ENCODE measurements at places on chromosomes 6 and 20. TPM values are rescaled to one million over a fixed set of nuclear protein-coding genes. Genes with fewer than 3 reads are reported as not detected.

KCNQ5 gene
- total RNA-seq: 1.7 TPM

ETV7 gene
- 0.18 TPM for total RNA-seq

DNA sequence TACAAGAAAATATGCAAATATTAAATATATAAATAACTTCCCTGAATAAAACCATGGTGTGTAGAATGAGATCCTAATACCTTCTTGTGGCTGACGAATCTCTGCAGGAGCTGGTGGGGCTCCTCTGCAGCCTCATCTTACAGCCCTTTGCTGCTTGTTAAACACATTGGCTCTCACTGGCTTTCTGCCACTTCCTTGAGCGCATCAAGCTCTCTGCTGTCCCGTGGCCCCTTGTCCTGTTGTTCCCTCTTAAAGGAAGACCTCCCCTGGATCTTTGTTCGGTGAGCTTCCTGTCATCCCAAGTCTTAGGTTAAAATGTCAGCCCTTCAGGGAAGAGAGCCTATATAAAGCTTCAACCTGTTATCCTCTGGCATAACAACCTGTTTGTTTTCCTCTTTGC is 519.6 kb downstream of the DOK5 start:
- H3K27me3 ChIP-seq: no peaks in the 10 kb centered on the region
- no peaks in the 10 kb centered on the region for H3K36me3 ChIP-seq
- DNase-seq: no peak
- H3K27ac ChIP-seq: no peak overlapping the region

DNA sequence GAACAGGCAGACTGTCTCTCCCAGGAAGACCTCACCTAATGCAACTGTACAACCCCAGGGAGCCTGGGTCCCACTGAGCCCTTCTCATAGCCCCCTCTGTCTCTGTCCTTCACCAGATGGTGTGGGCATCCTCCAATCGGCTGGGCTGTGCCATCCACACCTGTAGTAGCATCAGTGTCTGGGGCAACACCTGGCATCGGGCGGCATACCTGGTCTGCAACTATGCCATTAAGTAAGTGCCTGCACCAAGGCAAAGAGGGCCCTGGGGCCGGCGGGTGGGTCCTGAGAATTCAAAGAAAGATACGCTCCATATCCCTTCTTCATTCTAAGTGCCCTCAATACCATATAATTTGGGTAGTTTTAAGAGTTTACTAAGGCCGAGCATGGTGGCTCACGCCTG is 8.3 kb downstream of the R3HDML start:
- H3K36me3 ChIP-seq: no peaks in the 10 kb centered on the region
- no peak for DNase-seq
- H3K4me1 ChIP-seq: no peaks in the 10 kb centered on the region
- no peak overlapping the region for H3K4me3 ChIP-seq
- peaks cover 13% of the 10 kb centered on the region for H3K27me3 ChIP-seq

GRCh38 chr20:40565682-40566040 is 123.4 kb downstream of the MAFB start:
- H3K27me3 ChIP-seq: no peaks in the 10 kb centered on the region
- DNase-seq: no peak
- no peak overlapping the region for H3K27ac ChIP-seq
- no peaks in the 10 kb centered on the region for H3K4me1 ChIP-seq

GRCh38 chr6:136820561-136820960 is 1.8 kb upstream of the PEX7 start:
- peaks cover 5% of the 10 kb centered on the region for H3K4me1 ChIP-seq
- no peak for DNase-seq
- no peak overlapping the region for H3K4me3 ChIP-seq
- peaks cover 3% of the 10 kb centered on the region for H3K27me3 ChIP-seq
- H3K36me3 ChIP-seq: no peaks in the 10 kb centered on the region

DNA sequence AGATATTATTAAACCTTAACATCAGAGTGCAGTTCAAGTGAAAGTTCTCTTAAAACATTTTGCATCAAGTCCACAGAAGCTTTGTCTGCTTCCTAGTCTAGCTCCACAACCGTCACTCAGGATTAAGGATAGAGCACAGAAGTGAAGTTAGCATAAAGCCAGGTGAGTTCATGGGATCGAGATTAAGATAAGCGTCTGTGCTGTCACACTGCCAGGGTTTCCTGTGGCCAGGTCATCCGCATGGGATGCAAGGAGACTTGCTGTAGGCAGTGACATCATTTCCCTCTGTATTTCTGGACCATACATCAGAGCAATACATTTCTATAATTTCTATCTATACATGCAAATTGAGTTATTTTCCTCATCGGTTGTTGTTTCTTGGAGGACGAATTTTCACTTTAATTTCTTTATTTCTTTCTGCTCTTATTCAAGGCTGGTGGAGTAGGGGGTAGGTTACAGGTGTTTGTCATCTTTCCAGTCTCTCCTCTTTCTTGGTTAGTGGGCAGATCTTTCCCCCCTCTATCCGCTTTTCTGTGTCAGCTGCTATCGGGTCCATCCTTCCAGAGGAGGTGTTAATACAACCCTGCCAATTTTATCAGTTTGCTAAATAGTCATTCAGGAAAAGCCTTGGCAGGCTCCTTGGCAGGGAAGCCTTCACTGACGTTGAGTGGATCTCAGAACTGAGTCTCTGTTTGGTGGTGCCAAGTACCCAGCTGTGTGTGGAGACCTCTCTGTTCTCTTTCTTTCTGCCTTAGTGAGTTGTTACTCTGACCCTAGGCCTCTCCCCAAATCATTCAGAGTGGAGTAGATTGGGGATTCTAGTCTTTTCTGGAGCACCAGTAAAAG is 307.6 kb upstream of the MAP3K7 start:
- H3K27ac ChIP-seq: no peak overlapping the region
- H3K27me3 ChIP-seq: no peaks in the 10 kb centered on the region
- no peaks in the 10 kb centered on the region for H3K36me3 ChIP-seq
- DNase-seq: no peak
- H3K4me1 ChIP-seq: no peaks in the 10 kb centered on the region

- no peaks in the 10 kb centered on the region for H3K27me3 ChIP-seq
- H3K27ac ChIP-seq: no peak overlapping the region
- peak; percentile 7 for DNase-seq
- no peaks in the 10 kb centered on the region for H3K36me3 ChIP-seq
- no peak overlapping the region for H3K4me3 ChIP-seq
Observed at GRCh38 chr20:54350415-54350814, 125.0 kb upstream of the DOK5 start.
